Activated CD4-positive, alpha-beta T cell treated with anti-CD3 and anti-CD28 coated beads for 24 hours (primary cell): ENCODE measurements at places on chromosomes 6 and 20.
A peak's percentile ranks its signal among the peaks of the same experiment; 100 is the strongest.

DNA sequence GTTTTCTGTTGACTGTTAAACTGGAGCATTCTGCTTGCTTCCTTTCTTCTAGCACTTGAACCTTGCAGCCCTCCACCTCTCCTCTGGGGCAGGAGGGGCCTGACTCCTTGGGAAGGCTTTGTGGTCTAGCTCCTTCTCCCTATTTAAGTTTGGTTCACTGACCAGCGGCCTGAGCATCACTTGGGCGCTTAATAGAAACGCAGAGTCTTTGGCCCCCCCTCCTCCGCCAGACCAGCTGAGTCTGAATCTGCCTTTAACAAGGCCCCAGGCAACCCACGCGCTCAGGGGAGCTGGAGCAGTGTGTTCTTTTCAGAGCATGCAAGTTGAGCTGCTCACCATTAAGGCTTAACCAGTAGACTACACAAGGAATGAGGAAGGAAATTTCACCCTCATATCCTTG, 225.7 kb downstream of the NRN1 start:
- no peak for DNase-seq

- DNase-seq, result no peak
Observed at GRCh38 chr6:78861509-78861908, 5.8 kb upstream of the IRAK1BP1 start.

DNA sequence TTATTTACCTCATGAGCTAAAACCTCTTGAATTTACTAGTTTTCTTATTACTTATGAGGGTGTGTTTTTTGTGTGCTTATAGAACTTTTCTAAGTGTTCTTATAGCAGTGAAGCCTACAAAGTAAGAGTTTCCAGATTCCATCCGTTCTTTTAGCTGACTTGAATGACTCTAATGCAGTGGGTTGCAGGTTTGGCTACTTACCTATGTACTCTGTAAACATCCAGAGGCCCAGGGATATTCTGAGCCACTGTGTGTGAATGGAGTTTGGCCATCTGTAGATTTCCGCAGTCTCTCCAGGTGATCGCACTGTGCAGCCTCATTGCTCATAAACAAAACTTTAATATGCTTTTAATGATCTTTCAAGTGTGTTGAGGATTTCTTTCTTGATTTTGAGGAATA, 157.8 kb downstream of the MYO6 start:
- DNase-seq, result no peak

GRCh38 chr20:50399555-50399916, 110.6 kb upstream of the PTPN1 start:
- no peak for DNase-seq

GRCh38 chr6:30641048-30641447, 5.9 kb upstream of the C6orf136 start:
- no peak for DNase-seq

- no peak for DNase-seq
Observed at GRCh38 chr6:108946695-108947094, 98.5 kb downstream of the ARMC2 start.

DNA sequence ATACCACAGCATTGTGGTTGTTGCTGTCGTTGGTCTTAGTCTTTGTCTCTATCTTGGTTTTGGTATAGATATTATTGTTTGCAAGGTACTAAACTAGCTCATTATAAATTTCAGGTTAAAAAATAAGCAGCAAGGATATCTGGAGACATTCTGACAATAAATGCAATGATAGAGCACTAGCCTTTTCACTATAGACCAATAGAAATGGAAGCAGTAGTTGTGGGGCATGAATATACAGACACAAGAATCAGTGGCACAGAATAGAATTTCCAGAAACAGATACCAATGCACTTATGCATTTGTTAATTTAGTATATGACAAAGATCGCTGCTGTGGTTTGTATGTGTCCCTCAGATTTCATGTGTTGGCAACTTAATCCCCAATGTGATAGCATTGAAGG, 31.1 kb upstream of the CFAP206 start:
- DNase-seq, result no peak

DNA sequence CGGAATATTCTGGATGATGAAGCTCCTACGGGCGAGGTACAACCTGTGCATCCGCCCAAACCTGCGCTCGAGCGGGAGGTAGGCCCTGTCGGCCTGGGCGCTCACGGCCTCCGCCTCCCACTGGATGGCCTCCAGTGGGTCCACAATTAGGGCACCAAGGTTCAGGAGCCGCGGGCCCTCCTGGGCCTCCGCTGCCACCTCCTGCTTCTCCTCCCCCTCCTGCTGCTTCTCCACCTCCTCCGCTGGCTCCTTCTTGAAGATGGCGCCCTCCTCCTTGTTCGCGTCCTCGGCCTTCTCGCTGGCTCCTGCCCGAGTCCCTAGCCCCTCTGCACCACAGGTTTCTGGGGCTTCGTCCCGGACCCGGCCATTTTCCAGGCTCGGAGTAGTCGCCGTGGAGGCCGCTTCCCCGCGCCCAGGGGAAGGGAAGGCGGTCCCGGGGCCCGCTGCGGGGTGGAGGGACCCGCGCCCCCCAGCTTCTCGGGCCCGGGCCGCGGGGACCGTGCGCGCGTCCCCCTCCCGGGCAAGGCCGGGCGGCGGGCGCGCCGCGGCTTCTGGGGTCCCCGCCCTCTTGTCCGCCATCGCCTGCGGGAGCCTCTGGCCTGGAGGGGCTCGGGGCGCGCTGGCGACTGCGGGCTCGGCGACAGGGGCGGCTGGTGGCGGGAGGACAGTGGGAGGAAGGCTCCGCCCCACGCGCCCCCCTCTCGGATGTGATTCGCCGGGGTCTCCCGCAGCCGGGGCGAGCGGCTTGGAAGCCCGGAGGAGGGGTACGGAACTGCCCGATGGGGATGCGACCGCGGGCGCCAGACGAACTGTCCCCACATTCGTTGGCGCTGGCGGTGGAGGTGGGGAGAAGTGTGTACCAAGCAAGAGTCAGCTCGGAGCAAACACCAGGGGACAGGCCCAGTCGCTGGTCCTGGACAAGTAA, 17.6 kb downstream of the PLAGL2 start:
- DNase-seq, result peak; percentile 38

DNA sequence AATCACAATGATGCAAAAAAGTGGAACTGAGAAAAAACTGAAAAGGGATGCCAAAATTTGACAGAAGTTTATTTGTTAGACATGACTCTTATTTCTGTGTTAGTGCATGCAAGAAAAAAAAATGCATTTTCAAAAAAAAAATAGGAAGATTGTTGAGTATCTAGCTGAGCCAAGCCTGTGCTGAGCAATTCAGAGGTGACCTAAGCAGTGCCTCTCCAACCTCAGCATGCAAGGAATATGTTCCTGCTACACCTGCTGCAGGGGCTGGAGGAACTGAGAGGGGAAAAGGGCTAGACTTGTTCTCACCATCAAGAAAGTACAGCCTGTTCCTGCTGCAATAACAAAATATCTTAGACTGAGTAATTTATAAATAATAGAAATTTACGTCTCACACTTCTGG, 24.0 kb downstream of the BPIFA2 start:
- DNase-seq, result no peak

DNA sequence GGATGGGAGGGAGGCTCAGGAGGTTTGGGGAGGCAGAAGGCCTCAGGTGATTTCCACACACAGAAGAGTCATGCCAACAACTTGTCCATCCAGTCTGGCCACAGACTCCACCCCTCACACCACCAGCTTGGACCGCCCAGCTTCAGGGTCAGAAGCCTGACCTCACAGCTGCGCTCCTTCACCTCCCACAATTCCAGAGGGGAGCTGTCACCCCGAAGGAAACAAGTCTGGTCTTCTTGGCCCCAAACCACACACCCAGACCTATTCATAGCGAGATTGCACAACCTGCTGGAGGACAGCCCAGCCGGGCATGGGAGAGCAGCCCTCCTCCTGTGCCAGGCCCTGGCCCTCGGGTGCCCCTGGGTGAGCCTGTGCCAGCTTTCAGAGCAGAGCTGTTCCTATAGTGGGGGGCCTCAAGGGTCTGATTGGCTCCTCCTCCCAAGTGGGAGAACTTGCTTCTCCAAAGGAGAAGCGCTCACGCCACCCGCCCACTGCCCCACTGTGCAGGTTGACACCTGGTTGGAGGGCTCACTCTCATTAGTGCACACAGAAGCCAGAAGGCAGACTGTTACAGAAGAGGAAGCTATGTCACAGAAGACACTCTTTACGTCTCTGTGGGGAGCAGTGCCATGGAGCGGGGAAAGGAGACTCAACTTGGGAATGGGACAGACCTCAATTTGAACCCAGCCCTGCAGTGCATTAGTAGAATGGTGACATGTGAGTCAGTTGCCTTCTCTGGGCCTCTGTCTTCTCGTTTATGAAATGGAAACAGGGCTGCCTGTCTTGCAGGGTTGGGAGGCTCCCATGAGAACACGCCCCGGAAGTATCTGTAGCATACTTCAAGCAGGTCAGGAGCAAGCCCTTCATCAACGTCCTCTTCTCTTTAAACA, 128.8 kb downstream of the FOXO3 start:
- DNase-seq, result no peak

GRCh38 chr6:37302086-37302686, 44.2 kb upstream of the TMEM217 start:
- no peak for DNase-seq

- no peak for DNase-seq
Observed at GRCh38 chr20:37670351-37670791, 23.5 kb upstream of the CTNNBL1 start.

GRCh38 chr6:71855406-71855805, 30.9 kb upstream of the RIMS1 start:
- DNase-seq, result no peak

- DNase-seq, result no peak
Observed at GRCh38 chr6:25028328-25028727, 92.6 kb upstream of the RIPOR2 start.

DNA sequence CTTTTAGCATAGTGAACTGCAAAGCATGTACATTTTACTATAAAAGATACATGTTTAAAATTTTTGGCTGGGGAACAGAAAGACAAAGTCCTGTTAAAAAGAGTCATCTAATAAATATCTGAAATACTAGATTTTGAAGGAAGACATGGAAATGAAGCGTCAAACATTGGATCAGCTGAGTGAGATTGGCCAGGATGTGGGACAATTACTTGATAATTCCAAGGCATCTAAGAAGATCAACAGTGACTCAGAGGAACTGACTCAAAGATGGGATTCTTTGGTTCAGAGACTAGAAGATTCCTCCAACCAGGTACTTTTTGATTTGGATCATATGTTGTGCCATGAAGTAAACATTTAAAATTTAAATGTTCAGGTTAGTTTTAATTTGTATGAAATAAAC, 162.3 kb downstream of the UTRN start:
- DNase-seq, result no peak

DNA sequence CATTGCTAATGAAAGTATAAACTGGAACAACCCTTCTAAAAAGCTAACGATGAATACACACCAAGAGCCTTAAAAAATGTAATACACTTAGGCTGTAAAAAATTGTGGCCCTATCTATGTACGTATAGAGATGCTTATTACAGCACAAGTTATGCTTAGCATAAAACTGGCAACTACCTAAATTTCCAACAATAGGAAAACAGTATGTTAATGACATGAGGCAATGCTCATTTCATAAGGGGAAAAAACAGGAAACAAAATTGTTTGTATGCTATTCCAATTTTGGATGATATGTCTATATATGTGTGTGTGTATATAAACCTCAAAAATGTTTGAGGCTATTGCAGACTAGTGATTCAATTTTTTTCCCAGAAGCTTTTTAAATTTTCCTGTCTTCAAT, 82.5 kb downstream of the DTNBP1 start:
- no peak for DNase-seq

GRCh38 chr6:6893701-6894100, 214.1 kb upstream of the RREB1 start:
- no peak for DNase-seq

DNA sequence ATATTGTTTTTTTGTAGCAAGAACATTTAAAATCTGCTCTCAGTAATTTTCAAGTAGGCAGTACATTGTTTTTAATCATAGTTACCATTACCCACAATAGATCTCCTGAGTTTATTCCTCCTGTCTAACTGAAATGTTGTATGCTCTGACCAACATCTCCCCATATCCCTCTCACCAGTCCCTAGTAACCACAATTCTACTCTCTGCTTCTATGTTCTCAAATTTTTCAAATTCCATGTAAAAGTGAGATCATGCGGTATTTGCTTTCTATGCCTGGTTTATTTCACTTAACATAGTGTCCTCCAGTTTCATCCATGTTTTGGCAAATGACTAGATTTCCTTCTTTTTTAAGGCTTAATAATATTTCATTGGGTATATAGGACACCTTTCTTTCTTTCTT, 300.5 kb downstream of the KCNQ5 start:
- DNase-seq, result no peak
